ENCODE measurements at places on chromosomes 5 and 9.

- no peak for DNase-seq
Observed at GRCh38 chr5:157486861-157487260, 26.8 kb downstream of the NIPAL4 start.

DNA sequence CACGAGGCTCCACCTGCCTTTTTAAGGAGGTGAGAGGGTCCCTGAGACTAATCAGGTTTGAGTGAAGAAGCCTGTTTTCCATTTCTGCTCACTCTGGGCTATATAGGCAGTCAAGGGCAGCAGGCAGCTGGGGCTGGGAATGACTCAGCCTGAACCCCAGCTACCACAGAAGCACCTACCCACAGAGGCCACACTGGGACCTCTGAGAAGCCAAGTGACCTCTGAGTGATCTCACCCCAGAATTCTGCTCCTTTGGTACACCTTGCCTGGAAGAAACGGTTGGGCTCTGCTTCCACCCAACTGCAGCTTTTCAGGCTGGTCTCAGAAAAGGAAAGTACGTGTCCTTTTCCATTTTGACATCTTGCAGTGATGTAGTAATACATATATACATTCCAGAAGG is 6.8 kb downstream of the FAM219A start:
- DNase-seq = no peak

DNA sequence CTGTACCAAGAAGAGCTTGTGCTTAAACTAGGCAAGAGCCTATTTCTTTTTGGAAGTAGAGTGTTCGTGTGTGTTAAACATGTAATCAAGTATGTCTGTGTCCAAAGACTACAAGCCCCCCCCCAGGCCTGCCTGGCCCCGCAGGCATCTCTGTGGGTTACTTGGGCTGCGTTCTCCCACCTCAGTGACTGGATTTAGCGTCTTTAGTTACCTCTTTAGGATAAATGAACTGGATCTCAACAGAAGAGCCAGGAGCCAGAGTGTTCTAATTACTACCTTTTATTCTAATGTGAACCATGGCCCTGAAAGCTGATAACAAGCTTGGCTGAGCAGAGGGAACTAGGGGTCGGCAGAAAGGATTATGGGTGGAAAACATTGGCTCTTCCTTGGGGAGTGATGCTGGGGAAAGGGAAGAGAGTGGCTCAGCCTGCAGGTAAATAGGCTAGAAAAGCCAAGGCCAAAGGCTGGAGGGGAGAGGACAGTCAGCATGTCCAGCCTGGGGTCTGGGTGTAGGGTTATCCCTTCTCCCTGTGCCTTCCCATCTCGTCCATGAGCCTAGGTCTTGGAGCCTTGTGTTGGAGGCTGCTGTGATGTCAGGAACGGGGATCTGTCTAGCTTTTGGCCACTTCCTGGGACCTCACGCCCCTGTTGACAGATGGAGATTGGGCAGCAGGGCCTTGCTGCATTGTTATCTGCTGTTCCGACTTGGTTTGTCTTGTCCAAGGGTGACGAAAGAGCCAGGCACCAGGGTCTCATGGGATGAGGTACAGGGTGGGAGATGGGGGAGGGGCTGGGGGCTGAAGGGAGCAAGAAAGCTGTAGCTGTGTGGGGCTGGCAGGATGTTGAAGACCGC is 11.1 kb downstream of the CD74 start:
- DNase-seq = no peak

DNA sequence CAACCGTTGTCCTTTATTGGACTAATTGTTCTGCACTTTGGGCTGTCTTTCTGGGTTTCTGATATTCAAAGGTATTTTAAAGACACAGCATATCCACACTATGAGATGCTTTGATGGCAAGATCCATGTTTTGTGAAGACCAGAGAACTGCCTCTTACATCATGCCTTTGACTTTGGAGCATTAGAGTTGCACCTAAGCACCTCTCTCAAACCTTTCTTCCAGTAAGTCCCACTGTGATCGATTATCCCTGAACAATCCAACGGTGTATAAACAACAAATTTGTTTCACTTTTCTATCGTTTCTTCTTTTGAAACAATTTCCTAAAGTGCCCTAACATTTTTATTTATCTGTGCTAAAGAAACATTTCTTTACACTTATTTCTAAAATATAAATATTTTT is 144.4 kb downstream of the KCTD16 start:
- DNase-seq = no peak

- DNase-seq = no peak
Observed at GRCh38 chr9:134372581-134373267, 46.5 kb downstream of the RXRA start.

Data from stimulated activated CD8-positive, alpha-beta memory T cell treated with anti-CD3 and anti-CD28 coated beads, Interleukin-2, amount 100 ng/mL, for 1 hour (primary cell).